A549 treated with GW870086 at 1 μM for 4 hours (cell line): ENCODE measurements at places on chromosomes 2 and 18. TPM values are rescaled to one million over a fixed set of nuclear protein-coding genes. Genes with fewer than 3 reads are reported as not detected.

The COL5A2 gene
- total RNA-seq: 41.6 to 76.5 TPM (median 71.6 TPM) in 5 replicates

The PROM2 gene
- 0.03 to 0.32 TPM (median 0.18 TPM) in 4 of 5 replicates, not detected in the other for total RNA-seq

The PLCD4 gene
- 0.29 to 0.68 TPM (median 0.44 TPM) in 5 replicates for total RNA-seq

The ABCG5 gene
- not detected in 5 replicates for total RNA-seq

The MDH1B gene
- 1.1 to 2.3 TPM (median 1.5 TPM) in 5 replicates for total RNA-seq

The NYAP2 gene
- not detected in 5 replicates for total RNA-seq

The LCT gene
- 0.02 to 0.07 TPM (median 0.03 TPM) in 5 replicates for total RNA-seq

The ESPNL gene
- 0.10 to 0.17 TPM (median 0.15 TPM) in 5 replicates for total RNA-seq

The SERPINB13 gene
- total RNA-seq: not detected in 5 replicates

The GPAT2 gene
- total RNA-seq: not detected in 5 replicates

The AGXT gene
- not detected in 5 replicates for total RNA-seq

The SFT2D3 gene
- total RNA-seq: 4.5 to 6.8 TPM (median 5.9 TPM) in 5 replicates

The KRTCAP3 gene
- total RNA-seq: 0.39 to 0.90 TPM (median 0.85 TPM) in 5 replicates

The USP40 gene
- 20.6 to 25.3 TPM (median 23.8 TPM) in 5 replicates for total RNA-seq

The ADGRF3 gene
- total RNA-seq: 0.03 to 0.26 TPM (median 0.10 TPM) in 5 replicates

The PKDCC gene
- 17.2 to 22.3 TPM (median 20.3 TPM) in 5 replicates for total RNA-seq

The TMEM178A gene
- 0.15 to 0.29 TPM (median 0.28 TPM) in 3 of 5 replicates, not detected in the others for total RNA-seq

The MYO1B gene
- 46.9 to 66.5 TPM (median 52.4 TPM) in 5 replicates for total RNA-seq

The ZDBF2 gene
- 0.64 to 2.0 TPM (median 1.2 TPM) in 5 replicates for total RNA-seq

The CCDC68 gene
- total RNA-seq: 2.4 to 4.2 TPM (median 3.2 TPM) in 5 replicates

The EMX1 gene
- 0.13 to 0.25 TPM in 2 of 5 replicates, not detected in the others for total RNA-seq

The RTKN gene
- total RNA-seq: 18.8 to 25.6 TPM (median 24.2 TPM) in 5 replicates

The HES6 gene
- total RNA-seq: 11.0 to 14.8 TPM (median 13.8 TPM) in 5 replicates

The ABHD1 gene
- 0.98 to 2.3 TPM (median 1.5 TPM) in 5 replicates for total RNA-seq

The HOXD8 gene
- total RNA-seq: 4.4 to 6.2 TPM (median 4.8 TPM) in 5 replicates

The FBLN7 gene
- total RNA-seq: 0.37 to 0.70 TPM (median 0.63 TPM) in 5 replicates

The SRD5A2 gene
- 0.02 to 0.06 TPM (median 0.05 TPM) in 4 of 5 replicates, not detected in the other for total RNA-seq

The CFC1B gene
- total RNA-seq: not detected in 5 replicates

The LYPD1 gene
- 14.4 to 20.2 TPM (median 14.6 TPM) in 5 replicates for total RNA-seq

The TMEM17 gene
- 4.3 to 5.2 TPM (median 4.6 TPM) in 5 replicates for total RNA-seq

The GAL3ST2 gene
- 0.10 to 0.34 TPM (median 0.13 TPM) in 5 replicates for total RNA-seq

The ST6GAL2 gene
- total RNA-seq: 15.0 to 22.9 TPM (median 17.5 TPM) in 5 replicates

The PRSS56 gene
- 0.09 to 0.16 TPM (median 0.11 TPM) in 5 replicates for total RNA-seq

The FAM237A gene
- not detected in 5 replicates for total RNA-seq

The ANKRD30B gene
- total RNA-seq: not detected in 5 replicates

The CDK5R2 gene
- total RNA-seq: 3.2 to 6.1 TPM (median 5.3 TPM) in 5 replicates
